Stimulated activated CD4-positive, alpha-beta T cell treated with anti-CD3 and anti-CD28 coated beads, Interleukin-4, amount 100 ng/mL, for 1 hour (primary cell): ENCODE measurements at places on chromosomes 6 and 20.

DNA sequence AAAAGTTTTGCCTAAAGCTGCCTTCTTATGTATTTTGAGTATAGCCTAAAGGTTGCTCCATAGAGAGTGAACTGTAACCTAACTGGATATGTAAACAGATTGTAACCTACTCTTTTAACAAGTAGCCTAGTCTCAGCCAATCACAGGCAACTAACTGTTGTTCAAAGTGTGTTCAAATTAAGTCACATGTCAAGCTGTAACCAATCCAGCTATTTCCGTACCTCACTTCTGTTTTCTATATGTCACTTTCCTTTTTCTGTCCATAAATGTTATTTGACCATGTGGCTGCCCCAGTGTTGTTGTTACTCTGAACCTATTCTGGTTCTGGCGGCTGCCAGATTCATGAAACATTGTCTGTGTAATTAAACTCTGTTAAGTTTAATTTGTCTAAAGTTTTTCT, 47.4 kb upstream of the RNGTT start:
- DNase-seq, result no peak

GRCh38 chr6:154041001-154041400, 2.0 kb downstream of the OPRM1 start:
- no peak for DNase-seq

- DNase-seq, result peak; percentile 8
Observed at GRCh38 chr6:118705544-118706491, 54.4 kb upstream of the CEP85L start.

DNA sequence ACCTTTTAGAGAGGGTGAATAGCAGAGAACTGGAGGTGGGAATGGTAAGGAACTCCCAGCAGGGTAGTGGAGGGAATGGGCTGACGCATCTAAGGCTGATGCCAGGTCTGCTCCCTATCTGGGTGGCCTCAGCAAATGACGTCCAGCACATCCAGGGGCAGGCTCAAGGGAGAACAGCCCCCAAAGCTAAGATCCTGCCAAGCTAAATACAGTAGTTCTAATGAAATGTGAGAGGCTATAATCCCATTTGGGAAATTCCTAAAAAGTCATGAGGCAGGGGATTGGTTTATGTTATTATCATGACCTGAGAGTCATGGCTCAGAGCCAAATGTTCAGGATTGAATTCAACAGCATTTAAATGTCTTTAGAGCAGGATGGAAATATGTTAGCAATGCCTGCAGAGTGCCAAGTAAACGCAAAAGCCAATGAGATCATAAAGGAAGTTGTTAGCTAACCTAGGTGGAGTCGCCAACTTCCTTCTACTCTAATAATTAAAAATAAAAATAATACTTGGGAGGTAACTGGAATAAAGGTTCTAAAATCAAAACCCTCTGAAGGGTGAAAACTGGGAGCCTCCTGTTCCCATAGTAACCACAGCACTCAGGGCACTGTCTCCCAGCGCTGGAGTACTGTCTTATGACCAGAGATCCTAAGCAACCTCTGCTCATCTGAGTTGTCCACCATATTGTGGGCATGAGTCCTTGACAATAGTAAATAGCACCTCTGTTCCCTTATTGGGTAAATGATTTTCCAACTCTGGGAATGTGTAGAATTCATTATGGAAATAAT, 34.8 kb downstream of the IYD start:
- no peak for DNase-seq

- DNase-seq, result no peak
Observed at GRCh38 chr6:15642276-15642675, 20.6 kb downstream of the DTNBP1 start.

- DNase-seq, result no peak
Observed at GRCh38 chr6:43436577-43437282, 9.4 kb downstream of the ABCC10 start.

GRCh38 chr6:150145427-150145826, 2.6 kb downstream of the PPP1R14C start:
- no peak for DNase-seq

DNA sequence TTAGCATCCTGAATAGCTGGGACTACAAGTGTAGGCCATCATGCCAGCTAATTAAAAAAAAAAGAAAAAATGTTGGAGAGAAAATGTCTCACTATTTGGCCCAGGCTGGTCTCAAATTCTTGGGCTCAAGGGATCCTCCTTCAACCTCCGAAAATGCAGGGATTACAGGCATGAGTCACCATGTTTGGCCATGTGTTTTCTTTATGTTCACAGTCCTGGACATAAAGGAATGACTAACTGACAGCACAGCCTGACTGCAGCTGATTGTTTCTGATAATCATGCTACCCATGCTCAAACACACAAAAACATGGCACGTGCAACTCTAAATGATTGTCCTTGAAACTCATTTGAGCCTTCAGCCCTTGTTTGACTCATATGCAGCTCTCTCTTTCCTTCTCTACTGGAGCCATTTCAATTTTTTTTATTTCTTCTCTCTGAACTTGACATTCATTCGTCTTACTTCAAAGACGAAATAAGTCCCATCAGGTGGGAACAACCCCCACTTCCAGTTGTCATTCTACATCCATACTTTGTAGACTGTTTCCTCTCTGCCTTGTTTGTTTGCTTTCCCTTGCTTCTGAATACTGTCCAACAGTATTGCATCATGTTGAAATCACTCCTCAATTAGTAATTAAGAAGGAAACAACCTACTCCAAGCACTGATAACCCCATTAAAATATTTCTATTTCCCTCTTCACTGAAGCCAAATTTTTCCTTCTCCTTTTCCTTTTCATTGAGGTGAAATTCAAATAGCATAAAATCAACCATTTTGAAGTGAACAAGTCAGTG, 413.0 kb downstream of the BMP2 start:
- DNase-seq, result no peak
